ENCODE measurements at places on chromosomes 4 and X. TPM values are rescaled to one million over a fixed set of nuclear protein-coding genes. Genes with fewer than 3 reads are reported as not detected.

DNA sequence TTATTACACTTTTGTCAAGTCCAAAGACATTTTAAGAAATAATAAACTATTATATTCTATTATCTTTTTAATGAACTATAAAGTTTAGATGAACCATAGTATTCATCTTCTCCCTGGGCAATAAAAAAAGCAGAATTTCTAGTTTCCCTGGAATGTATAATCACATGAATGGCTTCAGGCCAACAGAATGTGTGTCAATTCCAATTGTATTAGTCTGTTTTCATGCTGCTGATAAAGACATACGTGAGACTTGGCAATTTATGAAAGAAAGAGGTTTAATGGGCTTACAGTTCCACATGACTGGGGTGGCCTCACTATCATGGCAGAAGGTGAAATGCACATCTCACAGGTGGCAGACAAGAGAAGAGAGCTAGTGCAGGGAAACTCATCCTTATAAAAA is 70.7 kb upstream of the ANXA10 start:
- DNase-seq = no peak

- DNase-seq = no peak
Measured at GRCh38 chrX:123013141-123013540, 170.9 kb upstream of the GRIA3 start.

DNA sequence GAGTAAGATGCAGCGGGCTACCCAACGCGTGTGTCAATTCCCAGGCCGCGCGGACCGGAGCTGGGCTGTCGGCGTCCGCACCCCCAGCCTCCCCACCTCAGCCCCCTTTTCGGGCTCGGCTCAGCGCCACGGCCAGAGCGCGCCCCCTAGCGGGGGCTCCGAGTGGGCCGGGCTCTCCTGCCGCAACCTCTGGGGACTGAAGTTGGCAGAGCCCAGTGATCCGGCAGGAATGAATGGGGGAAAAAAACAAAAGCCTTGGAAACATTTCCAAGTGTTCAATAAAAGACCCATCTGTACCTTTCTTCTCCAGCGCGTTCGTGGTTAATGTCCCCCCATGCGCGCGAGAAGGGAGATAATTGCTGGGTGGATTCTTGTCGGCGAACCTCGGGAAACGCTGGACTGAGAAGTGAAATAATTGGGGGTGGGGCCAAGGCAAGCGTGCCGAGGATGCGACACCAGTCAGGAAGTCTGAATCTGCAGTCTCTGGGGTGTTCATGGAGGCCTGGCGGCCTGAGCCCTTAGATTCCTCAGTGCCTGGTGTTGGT is 5.2 kb upstream of the ARX start:
- no peak for DNase-seq

DNA sequence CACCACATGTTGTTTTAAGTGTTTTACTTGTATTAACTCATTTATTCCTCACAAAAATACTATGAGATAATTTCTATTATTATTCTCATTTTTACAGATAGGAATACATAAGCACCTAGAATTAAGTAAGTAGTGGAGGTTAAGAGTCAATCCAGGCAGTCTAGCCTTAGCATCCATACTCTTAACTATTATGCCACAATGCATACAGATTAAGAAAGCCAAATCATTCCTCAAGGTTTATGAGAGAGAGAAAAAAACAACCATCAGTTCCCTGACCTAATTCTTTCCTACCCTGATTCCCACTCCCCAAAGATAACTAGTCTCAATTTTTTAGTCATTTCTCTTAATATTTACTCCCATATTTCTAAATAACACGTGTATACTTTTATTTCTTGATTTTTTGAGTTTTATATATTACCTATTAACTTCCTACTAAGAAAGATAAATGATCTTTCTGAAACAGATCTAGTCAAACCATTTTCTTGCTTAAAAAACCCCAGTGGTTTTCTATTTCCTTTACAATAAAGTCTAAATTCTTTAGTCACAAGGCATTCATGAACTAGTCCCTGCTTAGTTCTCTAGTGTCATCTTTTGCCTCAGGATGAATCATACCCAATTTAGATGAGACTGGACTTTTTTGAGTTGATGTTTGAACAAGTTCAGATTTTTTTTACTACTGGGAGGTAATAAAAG is 16.0 kb downstream of the UBA6 start:
- DNase-seq = no peak

DNA sequence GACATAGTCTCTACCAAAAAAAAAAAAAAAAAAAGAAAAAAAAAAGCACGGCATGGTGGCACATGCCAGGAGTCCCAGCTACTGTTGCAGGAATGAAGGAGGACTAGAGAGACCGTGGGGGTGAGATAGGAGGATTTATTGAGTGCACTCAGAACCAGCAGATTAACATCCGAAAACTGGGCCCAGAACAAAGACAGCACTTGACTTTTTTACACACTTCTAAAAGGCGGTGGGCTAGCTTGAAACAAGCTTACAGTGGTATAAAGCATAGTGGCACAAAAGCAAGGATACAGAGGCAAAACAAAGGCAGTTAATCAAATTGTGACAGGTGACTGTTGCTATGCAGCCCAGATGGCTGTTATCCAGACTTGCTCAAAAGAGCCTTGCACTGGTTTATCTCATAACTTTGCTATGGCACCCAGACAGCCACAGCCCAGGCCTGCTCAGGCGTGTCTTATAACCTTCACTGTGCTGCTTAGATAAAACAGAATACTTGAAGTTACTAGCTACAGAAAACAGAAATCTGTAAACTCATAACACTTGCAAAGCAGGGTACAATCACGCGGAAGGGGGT is 9.9 kb upstream of the PI4K2B start:
- DNase-seq = no peak

GRCh38 chrX:127243654-127244053 is 424.1 kb downstream of the PRR32 start:
- no peak for DNase-seq

GRCh38 chr4:8656711-8657380 is 64.3 kb downstream of the CPZ start:
- no peak for DNase-seq

- no peak for DNase-seq
Measured at GRCh38 chr4:153217440-153217839, 13.2 kb downstream of the TRIM2 start.

GRCh38 chrX:131331152-131331551 is 42.0 kb upstream of the IGSF1 start:
- DNase-seq = no peak

The SRPX gene
- total RNA-seq = 135 TPM

The ENOPH1 gene
- 35.3 TPM for total RNA-seq

The ASB9 gene
- total RNA-seq = 2.0 TPM

The BGN gene
- 64.2 TPM for total RNA-seq

The MAMLD1 gene
- total RNA-seq = 1.3 TPM
